Cortex of kidney (tissue), 1 donor: ENCODE measurements at places on chromosomes 5 and 9.

DNA sequence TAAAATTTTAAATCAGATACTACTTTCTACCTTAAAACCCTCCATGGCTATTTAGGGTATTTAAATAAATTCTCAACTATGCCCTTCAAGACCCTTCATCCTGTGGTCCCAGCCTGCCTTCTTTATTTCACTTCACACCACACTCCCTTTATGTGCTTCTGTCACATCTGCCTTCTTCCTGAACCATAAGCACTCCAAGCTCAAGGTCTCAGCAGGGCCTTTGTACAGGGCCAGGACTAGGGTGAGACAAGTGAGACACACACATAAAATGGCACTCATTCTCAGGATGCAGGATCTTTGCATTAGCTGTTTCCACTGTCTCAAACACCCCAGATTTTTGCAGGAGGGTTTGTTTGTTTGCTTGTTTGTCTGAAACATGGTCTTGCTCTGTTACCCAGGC lies 7.6 kb downstream of the ITK start:
- DNase-seq: no peak

DNA sequence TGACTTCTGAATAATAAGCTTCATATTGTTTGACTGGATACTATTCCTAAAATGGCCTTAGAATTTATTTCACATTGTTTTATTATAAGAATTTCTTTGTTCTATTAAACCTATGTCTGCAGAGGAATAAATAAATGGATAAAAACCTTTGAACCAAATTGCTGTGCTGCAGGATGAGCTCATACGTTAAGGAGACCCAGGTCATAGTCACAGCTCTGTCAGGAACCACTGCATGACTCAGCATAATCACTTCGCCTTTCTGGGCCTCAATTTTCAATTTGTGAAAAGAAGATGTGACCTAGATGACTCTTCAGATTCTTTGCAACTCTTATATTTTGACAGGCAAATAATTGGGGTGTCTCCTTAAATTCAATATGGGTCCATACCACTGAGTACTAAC lies 36.7 kb upstream of the HMHB1 start:
- DNase-seq: no peak

DNA sequence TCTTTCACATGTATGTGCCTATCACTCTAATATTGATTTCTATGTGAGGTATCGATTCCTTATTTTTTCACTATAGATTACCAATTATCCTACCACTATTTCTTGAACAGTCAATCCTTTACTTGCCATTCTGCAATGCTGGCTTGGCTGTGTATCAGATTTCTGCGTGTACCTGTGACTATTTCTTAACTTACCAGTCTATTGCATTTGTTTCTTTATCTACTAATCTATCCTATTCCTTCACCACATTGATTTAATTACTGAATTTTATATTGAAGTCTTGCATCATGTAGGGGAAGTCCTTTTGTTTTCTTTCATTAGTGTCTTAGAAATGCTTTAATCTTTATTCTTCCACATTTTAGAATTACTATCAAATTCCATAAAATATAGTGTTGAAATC lies 684.8 kb downstream of the LRRC70 start:
- DNase-seq: no peak

GRCh38 chr5:78765116-78765515 lies 116.5 kb upstream of the LHFPL2 start:
- no peak for DNase-seq

GRCh38 chr5:168850683-168851082 lies 271.5 kb upstream of the PANK3 start:
- no peak for DNase-seq

GRCh38 chr5:172707285-172708182 lies 63.5 kb downstream of the DUSP1 start:
- no peak for DNase-seq

DNA sequence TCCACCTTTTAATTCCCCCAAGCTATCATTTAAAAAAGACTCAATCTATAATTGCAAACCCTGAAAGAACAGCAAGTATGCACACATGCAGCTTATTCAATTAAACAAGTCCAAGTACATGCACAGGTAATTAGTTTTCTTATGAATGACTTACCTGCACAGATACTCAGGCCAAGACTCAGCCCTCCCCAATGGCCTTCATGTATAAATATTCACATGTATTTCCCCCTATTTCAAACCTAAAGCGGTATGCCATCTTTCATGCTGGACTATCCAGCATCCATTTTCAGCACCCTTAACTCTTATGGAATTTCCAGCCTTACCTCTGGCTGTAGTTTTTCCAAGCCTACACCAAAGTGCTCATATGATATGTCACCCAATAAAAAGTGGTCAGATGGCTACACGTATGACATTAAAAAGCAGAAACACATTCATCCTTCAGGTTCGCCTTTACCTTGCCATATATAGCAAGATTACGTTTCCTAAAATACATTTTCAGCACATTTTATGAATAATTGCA lies 205.5 kb downstream of the MEF2C start:
- no peak for DNase-seq

- no peak for DNase-seq
Measured at GRCh38 chr9:74666625-74667316, 169.6 kb downstream of the RORB start.

DNA sequence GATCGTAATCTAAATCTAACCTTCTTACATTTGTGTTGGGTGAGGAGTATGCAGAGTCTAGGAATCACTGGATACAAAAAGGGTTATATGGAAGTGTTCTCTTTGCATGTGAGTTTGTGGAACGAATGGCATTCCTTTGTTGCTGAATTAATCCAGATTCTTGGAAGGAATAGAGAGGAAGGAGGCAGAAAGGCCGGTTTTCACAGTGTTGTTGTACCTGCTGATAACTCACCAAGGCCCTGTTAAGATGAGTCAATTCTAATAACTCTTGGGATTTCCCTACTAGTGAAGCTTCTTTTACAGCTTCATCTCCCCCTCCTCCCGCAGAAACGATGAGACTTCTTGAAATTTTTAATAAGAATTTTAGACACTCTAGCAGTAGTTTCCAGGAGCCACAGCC lies 84.0 kb downstream of the ZSWIM6 start:
- no peak for DNase-seq

DNA sequence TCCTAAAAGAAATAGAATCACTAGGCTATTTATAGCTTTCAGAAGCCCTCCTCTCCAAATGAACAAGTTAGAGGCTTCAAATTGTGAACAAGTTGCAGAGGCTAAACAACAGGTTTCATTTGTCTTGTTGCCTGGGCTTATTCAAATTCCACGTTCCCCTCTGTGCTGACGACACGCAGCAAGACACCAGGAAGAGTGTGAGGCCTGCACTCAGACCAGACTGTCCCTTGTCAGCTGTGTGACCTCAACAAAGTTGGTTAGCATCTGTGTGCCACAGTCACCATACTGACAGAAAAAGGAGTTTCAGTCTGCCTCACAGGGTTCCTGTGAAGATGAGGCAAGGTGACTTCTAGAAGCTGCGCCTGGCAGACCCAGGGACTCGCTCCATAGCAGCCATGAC lies 22.1 kb upstream of the GABBR2 start:
- no peak for DNase-seq

GRCh38 chr5:57986761-57987341 lies 473.0 kb downstream of the PLK2 start:
- DNase-seq: no peak

- DNase-seq: no peak
Measured at GRCh38 chr9:93861736-93862358, 93.3 kb downstream of the BARX1 start.

GRCh38 chr5:31347552-31347905 lies 154.0 kb downstream of the CDH6 start:
- no peak for DNase-seq

GRCh38 chr5:179229331-179229831 lies 115.9 kb downstream of the ADAMTS2 start:
- DNase-seq: no peak

DNA sequence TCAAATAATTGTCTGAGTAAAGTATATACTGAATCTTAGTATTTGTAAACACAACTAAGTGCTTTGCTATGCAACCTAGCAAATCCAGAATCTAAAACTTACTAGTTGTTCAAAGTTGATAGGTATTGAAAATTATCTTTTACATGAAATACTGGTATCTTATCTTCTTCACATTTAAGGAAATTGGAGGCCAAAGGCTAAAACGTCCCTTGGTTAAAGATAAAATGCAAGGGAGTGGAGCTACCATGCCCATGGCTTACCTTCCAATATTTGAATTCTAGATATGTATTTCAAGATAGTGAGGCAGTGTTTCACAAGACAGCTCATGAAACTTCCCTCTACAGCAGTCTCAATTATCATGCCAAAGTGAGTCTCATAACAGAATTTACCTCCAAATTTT lies 373.5 kb downstream of the KIAA0825 start:
- no peak for DNase-seq

- no peak for DNase-seq
Measured at GRCh38 chr5:143399616-143400540, 3.6 kb downstream of the NR3C1 start.

DNA sequence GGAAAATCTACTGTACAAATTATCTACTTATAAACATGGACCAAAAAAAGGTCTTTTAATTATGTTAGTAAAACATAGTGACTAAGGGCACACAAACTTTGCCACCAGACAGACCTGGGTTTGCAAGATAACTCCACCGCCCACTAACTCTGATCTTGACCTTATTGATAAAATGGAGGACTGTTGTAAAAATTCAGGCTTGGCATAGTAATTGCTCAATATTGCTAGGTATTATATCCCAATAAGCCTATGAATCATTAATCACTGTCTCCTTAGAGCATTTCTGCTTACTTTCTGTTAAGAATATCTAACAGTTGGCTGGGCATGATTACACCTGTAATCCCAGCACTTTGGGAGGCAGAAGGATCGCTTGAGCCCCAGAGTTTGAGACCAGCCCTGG lies 3.8 kb downstream of the C9orf40 start:
- DNase-seq: no peak

DNA sequence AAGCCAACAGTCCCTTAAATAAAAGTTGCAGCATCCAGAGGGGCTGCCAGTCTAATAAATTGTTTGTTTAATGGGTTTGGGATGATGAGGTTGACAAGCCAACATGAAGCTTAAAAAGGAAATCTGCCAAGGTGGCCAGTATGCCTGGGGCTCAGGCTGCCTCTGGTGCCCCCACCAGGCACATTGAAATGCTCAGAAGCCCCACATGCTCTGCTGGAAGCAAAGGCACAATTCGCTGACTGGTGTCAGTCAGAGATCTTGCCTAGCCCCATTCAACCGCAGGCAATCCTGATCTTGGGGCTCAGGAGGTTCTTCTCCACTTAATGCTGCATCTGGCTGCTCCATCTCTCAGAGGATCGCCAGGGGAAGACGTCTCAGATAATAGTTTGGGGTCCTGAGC lies 44.2 kb upstream of the TCERG1 start:
- DNase-seq: no peak

GRCh38 chr5:139660105-139660922 lies 12.2 kb downstream of the CXXC5 start:
- no peak for DNase-seq

GRCh38 chr9:16469184-16469583 lies 401.3 kb downstream of the BNC2 start:
- DNase-seq: no peak

GRCh38 chr5:176798949-176799348 lies 11.4 kb upstream of the UNC5A start:
- no peak for DNase-seq

- no peak for DNase-seq
Measured at GRCh38 chr5:54793468-54794134, 191.8 kb downstream of the ESM1 start.

GRCh38 chr5:75509956-75510355 lies 1.5 kb downstream of the CERT1 start:
- DNase-seq: no peak

- DNase-seq: no peak
Measured at GRCh38 chr9:79917421-79917820, 345.7 kb downstream of the TLE4 start.

DNA sequence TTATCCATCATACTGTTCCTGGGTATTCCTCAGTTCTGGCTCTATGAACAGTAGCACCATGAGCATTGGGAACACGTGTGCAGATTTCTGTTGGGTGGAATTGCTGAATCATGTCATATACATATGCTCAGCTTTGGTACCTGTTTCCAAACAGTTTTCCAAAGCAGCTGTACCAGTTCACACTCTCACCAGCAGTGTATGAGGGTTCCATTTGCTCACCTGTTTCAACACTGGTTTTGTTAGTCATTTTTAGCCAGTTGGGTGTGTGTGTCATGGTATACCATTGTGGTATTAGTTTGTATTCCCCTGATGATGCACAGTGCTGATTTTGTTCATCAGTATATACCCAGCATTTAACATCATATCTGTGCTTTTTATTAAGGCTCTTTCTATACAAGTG lies 56.7 kb upstream of the ECM2 start:
- no peak for DNase-seq

- no peak for DNase-seq
Measured at GRCh38 chr5:168697034-168697720, 118.0 kb upstream of the PANK3 start.

DNA sequence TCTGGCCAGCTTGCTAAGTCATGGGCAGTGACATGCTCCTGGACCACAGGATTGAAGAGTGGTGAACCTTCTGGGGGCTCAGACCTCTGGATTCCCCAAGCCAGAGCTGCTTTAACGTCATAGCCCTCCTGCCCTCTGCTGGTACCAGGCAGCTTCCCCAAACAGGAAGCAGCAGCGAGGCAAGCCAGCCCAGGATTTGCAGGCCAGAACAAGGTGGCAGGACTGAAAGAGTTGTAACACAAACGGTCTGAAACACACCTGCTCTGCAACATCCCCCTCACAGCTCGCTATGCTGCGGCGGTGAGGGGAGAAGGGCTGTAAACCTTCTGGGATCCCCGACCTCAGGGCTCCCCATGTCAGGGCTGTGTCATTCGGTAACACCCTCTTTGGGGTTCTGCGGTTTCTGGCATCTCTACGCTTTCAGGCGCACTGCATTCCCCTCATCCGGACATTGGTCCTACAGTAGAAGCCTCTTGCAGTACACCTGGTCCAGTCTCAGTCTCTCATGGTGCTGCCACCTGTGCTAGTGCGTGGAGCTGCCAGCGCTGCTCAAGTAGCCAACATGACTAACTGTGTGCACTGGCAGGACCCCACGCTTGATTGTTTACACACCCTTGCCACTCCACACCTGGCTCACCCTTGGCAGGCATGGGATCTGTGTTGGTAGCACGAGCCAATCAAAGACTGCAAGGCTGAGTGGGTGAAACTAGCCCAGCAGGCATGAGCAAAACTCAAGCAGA lies 893.3 kb downstream of the PTPRD start:
- DNase-seq: no peak

DNA sequence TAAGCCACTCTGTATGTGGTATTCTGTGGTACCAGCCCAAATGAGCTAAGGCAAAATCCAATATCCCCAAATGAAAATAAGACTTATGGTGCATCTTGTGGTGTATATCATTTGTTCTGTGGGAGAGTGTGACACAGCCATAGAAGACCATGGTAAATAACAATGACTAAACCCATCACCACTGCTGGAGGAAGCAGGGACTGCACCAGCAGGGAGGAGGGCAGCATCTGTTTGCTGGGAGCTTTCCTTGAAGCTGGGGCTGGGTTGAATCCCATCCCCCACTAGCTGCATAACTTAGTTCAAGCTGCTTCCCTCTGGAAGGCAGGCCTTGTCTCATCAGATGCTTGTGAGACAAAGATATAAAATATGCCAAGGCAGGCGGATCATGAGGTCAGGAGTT lies 14.2 kb downstream of the GADD45G start:
- DNase-seq: no peak
